ENCODE measurements at places on chromosomes 2 and 18. TPM values are rescaled to one million over a fixed set of nuclear protein-coding genes. Genes with fewer than 3 reads are reported as not detected.

CENPA gene
- 38.8 TPM for total RNA-seq

DOK1 gene
- 4.8 TPM for total RNA-seq

KYNU gene
- 220 TPM for total RNA-seq

ZBTB7C gene
- total RNA-seq, result 0.53 TPM

TPRKB gene
- 76.6 TPM for total RNA-seq

DSG4 gene
- not detected for total RNA-seq

GPR75 gene
- 1.1 TPM for total RNA-seq

CYP20A1 gene
- total RNA-seq, result 10.5 TPM

FAP gene
- total RNA-seq, result not detected

TNP1 gene
- not detected for total RNA-seq

CPO gene
- not detected for total RNA-seq

GTF2A1L gene
- not detected for total RNA-seq

CYTIP gene
- 0.05 TPM for total RNA-seq

GDF7 gene
- 0.15 TPM for total RNA-seq

PTPRN gene
- 1.4 TPM for total RNA-seq

SCYGR1 gene
- total RNA-seq, result not detected

SGPP2 gene
- 0.77 TPM for total RNA-seq

METTL8 gene
- 29.7 TPM for total RNA-seq

CFAP65 gene
- total RNA-seq, result 0.22 TPM

MPPE1 gene
- total RNA-seq, result 16.1 TPM

AQP12B gene
- total RNA-seq, result not detected

PRKAG3 gene
- total RNA-seq, result not detected

GNAL gene
- 8.4 TPM for total RNA-seq

PTH2R gene
- not detected for total RNA-seq

FSIP2 gene
- total RNA-seq, result not detected

STARD6 gene
- not detected for total RNA-seq

All from A549 treated with dexamethasone at 1 μM for 4 hours (cell line).